ENCODE measurements at places on chromosomes 6 and 20.

DNA sequence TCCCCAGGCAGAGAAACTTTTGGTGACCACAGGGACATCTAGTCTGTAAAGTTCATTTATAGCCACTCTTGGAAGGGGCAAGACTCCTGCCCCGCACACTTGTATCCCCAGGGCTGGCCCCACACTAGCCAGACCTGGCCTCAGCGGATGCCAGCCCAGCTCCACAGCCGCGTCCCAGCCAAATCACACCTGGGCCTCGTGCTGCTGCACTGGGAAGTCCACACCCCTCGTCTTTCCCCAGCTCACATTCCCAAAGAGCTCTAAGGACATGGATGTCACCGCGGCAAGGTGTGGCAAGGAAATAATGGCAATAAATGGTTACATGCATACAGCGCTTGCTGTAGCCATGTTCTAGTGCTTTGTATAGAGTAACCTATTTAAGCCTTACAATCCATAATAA lies 8.6 kb downstream of the IP6K3 start:
- no peak for DNase-seq

GRCh38 chr20:51084593-51085377 lies 61.9 kb upstream of the KCNG1 start:
- no peak for DNase-seq

GRCh38 chr6:93418033-93418407 lies 1.3 kb downstream of the EPHA7 start:
- no peak for DNase-seq

GRCh38 chr6:1347161-1347560 lies 35.3 kb downstream of the FOXQ1 start:
- DNase-seq = no peak

DNA sequence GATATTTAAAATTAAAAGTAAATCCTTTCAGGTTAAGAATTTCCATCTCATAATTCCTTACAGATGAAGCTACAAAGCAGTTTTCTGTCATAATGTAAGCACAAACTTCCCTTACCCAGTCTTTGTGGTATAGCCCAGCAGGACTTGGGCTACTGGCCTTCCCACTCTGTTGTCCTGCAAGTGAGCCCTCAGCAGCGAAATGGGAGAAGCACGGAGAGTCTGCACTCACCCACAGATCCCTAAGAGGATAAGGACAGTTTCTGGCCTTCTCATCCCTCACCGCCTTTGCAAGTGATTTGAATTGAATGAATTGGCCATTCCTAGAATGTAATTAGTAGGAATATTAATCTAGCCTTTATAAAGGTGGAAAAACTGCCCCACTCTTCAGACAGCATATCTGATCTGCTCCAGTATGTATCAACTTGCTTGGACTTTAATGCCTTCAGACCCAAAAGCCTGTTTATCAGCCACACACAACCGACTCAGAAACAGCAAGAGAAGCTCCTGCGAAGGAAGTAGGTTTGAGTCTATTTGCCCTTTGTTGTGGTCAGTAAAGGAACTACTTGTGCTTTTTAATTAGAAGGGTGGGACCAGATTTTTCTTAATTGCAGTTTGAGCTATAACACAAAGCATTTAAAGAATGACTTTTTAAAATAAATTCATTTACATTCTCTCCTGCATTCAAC lies 29.9 kb upstream of the PRDM1 start:
- DNase-seq = no peak

GRCh38 chr20:14882157-14882556 lies 544.7 kb upstream of the FLRT3 start:
- no peak for DNase-seq

DNA sequence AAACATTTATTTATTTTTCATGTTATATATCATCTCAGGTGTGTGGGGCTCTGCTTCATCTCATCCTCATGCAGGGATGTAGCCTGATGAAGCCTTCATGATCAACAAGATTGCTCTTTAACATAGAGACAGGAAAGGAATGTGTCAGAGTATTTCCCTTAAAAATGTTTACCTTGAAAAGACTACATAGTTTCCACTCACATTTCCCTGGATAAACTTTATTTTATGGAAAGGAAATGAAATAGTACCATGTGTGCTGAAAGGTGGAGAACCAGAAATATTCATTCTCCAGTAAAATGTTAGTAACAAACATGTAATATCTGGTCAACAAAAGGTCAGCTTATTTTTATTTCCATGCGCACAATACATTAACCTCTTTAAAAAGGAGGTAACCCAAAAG lies 155.8 kb downstream of the GRM1 start:
- no peak for DNase-seq

DNA sequence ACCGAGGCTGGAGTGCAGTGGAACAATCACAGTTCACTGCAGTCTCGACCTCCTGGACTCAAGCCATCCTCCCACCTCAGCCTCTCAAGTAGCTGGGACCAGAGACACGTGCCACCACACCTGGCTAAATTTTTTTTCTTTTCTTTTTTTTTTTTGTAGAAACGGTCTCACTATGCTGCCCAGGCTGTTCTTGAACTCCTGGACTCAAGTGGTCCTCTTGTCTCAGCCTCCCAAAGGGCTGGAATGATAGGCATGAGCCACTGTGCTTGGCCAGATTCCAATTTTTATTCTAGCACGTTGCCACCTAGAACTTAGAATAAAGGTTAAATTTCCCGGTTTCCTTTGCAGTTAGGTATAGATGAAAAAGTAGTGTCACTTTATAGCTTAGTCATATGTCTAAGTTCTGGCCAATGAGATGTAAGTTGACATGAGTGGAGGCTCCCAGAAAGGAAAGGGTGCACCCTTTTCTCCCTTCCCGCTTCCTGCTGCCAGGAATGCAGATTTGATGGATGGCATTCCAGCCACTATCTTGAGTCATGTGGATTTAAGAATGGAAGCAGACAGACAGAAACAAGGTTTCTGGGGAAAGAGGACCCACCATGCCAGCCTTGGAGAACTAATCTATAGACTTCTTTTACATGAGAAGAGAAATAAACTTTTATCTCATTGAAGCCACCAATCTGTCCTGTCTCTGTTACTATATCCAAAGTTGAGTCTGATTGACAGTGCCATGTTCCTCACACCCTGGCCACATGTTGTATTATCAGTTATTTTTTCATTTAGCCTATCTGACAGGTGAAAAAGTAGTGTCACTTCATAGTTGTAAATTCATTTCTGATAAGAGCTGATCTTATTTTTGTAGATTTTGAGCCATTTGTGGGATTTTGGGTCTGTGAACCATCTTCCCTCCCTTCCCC lies 60.6 kb upstream of the NCOA3 start:
- no peak for DNase-seq

- no peak for DNase-seq
Measured at GRCh38 chr20:35866418-35867202, 87.7 kb downstream of the SCAND1 start.

- no peak for DNase-seq
Measured at GRCh38 chr6:156068881-156069280, 613.2 kb upstream of the NOX3 start.

GRCh38 chr20:62918831-62919230 lies 7.5 kb downstream of the DIDO1 start:
- DNase-seq = no peak

DNA sequence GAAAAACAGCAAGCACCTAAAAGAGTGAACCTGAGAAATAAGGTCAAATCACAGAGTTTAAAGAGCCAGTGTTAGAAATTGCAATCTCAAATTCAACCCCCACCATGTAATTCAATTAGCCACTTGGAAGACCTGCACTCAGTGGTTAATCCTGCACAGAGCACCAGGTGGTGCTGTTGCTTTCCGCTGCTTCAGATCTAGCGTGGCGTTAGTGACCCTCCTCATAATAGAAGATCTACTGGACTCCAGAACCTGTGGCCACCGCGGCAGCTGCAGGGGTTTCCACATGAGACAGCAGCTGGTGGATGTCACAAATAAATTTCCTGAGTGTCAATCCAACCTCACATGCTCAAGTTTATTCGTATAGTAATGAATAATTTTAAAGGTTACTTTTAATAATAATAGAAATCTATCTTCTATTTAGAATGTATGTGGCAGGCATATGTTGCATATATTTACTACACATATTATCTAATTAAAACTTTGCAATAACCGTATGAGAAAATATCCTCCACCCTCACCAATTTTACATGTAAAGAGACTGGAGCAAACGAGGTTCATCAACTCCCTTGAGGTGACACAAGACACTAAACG lies 84.4 kb downstream of the SYNE1 start:
- peak; percentile 37 for DNase-seq

GRCh38 chr6:168299541-168300511 lies 19.8 kb downstream of the DACT2 start:
- DNase-seq = no peak

- DNase-seq = no peak
Measured at GRCh38 chr20:40633123-40633850, 55.7 kb downstream of the MAFB start.

DNA sequence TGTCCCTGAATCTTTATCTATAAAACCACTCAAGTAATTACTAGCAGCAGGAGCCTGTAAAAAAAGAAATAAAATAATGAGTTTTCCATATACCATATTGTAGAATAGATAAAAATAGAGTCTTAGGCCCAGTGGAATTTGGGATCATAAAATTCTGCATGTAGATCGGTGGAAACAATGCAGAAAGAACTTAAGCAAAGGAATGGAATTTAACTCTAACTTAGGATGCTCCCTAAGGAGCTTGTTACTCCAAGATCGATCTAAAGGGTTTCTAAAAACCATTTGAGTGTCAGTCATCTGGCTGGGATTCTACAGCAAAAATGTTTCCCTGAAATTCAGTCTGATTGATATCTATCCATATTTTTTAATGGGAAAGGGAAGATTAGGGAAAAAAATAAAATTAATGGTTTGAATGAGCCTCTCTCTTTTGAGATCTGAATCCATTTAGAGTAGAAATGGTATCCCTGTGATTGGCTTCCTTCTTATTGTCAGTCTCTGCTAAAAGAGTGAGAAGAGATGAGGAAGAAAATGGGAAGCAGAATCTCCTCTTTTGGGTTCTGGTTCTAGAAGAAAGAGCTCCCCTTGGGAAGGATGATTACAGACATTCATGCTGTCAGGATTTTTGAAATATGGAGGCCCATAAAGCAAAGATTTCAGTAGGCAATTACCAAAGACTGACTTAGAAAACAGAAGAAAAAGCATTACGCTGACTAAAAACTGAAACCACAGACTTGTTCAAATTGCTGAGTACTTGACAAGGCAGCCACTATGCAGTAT lies 564.3 kb upstream of the MARCKS start:
- no peak for DNase-seq

- peak; percentile 86 for DNase-seq
Measured at GRCh38 chr20:63831993-63832686, 1.1 kb upstream of the ZBTB46 start.

GRCh38 chr20:10532361-10532760 lies 97.3 kb downstream of the SLX4IP start:
- no peak for DNase-seq

GRCh38 chr6:126803769-126804168 lies 314.7 kb upstream of the RSPO3 start:
- no peak for DNase-seq

DNA sequence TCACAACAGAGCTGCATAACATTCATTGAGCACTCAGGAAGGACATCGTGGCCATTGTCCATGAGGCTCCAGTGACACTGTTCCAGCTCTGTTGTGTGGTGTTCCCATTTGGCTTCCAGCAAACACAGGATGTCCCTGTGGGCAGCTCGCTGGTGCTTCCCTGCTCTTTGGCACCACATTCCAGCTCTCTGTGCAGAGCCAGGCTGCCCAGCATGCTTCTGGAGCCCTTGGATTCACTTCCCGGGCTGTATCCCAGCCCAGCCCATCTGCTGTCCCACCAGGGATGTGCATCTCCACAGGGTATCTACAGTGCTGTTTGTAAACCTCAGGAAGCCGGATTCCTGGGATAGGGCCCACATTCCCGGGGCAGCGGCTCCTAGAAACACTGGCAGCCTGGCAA lies 57.2 kb downstream of the CTCFL start:
- DNase-seq = no peak

DNA sequence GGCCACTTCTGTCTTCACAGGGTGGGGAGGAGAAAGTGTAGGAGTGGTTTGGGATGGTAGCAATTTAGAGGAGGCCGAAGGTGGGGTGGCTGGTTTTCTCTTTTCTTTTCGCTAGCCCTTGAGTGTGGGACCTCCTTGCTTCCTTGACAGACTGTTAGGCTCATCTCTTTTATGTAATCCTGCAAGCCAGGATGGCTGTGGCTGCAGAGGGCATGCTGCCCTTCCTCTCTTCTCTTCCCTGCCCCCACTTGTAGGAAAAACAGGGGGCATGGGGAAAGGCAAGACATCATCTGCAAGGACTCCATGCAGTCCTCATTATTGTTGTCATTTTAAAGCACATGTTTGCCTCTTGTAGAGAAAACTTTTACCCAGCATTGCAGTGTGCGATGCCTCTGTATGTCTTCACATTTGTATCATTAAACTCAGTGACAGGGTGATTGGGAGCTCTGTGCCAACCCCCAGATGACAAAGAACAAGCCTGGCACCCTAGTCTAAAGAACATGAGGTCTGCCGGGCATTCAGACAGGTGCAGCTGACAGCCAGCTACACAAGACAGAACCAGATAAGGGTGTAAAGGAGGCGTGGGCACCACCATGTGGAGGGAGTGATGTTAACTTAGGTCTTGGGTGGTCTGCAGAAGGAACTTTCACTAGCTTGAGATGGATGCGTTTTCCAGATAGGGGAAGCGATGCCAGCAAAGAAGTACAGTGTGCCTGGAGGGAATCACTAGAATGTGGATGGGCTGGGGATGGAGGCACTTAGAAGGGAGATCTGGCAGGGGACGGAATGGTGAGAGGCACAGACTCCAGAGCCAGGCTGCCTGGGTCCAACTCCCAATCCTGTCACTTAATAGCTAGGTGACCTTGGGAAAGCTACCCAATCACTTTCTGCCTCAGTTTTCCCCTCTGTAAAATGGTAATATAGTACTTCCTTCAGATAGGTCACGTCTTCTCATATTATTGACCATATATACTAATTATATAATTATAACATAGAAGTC lies 207.6 kb downstream of the TBC1D7 start:
- DNase-seq = no peak

DNA sequence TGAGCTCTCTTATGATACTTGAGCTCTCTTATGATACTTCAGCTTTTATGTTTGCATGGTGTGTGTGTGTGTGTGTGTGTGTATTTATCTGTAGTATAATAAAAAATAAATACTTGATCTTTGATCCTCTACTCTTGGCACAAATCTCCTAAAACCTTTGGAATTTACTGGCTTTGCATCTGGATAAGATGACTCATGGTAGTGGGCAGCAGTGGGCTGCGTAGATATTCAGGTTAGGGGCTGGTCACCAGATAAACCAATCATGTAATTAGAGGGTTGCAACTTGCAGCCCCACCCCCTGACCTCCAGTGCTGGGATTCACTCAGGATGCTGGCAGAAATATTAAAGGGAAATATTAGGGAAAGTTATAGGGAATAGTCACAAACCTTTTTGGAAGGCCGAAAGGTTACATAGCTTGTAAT lies 151.9 kb upstream of the COL21A1 start:
- DNase-seq = no peak

- no peak for DNase-seq
Measured at GRCh38 chr6:41280381-41281057, 6.0 kb downstream of the TREM1 start.

GRCh38 chr6:21593927-21594415 lies 420 bp downstream of the SOX4 start:
- DNase-seq = no peak

All from HuH-7 (cell line).